Brain microvascular endothelial cell (primary cell): ENCODE measurements at places on chromosomes 6 and 20.
A peak's percentile ranks its signal among the peaks of the same experiment; 100 is the strongest.

DNA sequence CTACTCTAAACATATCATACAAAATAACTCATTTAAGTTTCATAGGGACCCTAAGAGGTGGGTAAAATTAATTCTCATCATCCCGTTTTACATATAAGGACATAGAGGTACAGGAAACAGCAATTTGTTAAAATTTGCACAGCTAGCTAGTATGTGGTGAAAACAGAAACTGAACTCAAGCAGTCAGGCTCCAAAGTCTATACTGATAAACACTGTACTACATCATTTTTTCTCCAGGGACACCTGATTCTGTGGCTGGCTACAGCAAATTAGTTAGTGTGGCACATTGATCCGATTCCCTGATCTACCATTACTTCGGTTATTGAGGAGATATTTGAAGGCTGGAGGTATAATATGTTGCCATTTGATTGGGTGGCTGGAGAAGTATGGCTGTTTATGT lies 36.2 kb upstream of the E2F3 start:
- no peak for DNase-seq

DNA sequence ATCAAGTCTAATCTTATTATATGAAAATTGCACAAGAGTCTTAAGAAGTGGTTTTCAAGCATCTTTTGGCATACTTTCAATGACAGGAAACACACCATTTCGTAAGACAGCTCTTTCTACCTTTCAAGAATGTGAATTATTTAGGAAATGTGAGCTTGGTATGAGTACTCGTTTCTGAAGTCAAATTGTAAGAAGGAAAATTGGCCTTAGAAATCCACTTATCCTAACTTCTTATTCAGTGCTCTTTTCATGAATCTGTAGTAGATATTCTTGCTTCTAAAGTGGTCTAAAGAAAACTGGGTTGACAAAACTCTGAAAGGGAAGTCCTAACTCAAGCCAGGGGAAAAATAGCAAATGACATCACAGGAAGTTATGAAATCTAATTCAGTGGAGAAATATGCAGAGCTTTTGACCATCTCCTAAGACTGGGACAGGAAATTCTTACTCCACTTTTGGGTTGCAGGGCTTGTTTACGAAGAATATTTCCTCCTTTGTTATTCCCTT lies 38.5 kb upstream of the OGFRL1 start:
- peak; percentile 43 for DNase-seq

- DNase-seq = peak; percentile 53
Measured at GRCh38 chr20:14148042-14148441, 152.7 kb downstream of the MACROD2 start.

DNA sequence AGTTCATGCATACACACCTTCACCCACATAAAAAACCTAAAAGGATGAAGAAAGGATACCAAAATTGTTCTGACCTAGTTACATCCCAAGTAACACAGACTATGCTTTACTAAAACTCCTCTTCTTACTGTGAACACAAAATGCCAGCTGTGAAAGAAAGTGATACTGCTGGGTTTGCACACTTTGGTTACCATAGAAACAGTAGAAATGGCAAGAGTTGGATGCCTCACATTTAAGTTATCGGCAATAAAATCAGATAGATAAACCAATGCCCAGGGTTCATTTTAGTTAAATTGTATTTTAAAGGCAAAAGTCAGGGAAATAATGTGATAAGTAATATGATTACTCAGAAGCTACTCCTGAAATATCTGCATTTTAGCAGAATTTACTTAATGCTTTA lies 161.9 kb downstream of the CDK19 start:
- no peak for DNase-seq

- no peak for DNase-seq
Measured at GRCh38 chr6:7904654-7905319, 5.8 kb downstream of the TXNDC5 start.

DNA sequence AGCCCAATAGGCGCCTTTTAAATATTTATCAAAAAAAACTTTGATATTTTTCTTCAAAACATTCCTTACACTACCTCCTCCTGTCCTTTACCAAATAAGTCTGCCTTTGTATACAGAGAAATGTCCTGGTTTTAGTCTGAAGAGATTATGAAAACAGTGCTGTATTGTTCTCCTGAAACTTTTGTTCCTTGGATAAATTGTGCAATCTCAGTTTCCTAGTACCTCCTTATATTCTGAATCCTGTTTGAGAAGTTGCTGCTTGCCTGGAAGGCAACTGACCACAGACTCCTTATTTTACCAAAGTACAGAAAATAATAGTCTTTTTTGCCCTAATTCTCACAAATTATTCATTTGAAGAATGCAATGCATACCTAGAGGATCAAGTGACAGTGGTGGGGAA lies 349.5 kb downstream of the EPHA7 start:
- DNase-seq = no peak

DNA sequence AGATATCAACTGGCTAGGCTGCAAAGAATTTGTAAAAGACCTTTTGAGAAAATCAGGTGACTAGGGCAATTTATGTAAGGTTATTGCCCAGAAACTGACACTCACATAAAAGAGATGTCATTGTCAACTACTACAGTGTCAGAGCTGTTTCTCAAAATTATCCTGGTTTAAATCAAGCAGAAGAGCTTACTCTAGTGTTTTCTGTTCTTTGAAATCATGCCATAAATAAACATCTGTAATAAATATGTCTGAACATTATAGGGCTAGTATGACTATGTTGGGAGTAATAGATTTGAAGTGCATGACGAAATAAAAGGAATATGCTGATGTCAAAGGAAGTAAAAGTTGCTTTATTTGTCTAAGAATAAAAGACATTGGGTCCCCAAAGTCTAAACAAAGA lies 11.0 kb upstream of the PDSS2 start:
- DNase-seq = no peak

GRCh38 chr20:60049601-60050000 lies 91.4 kb downstream of the CDH26 start:
- DNase-seq = no peak

DNA sequence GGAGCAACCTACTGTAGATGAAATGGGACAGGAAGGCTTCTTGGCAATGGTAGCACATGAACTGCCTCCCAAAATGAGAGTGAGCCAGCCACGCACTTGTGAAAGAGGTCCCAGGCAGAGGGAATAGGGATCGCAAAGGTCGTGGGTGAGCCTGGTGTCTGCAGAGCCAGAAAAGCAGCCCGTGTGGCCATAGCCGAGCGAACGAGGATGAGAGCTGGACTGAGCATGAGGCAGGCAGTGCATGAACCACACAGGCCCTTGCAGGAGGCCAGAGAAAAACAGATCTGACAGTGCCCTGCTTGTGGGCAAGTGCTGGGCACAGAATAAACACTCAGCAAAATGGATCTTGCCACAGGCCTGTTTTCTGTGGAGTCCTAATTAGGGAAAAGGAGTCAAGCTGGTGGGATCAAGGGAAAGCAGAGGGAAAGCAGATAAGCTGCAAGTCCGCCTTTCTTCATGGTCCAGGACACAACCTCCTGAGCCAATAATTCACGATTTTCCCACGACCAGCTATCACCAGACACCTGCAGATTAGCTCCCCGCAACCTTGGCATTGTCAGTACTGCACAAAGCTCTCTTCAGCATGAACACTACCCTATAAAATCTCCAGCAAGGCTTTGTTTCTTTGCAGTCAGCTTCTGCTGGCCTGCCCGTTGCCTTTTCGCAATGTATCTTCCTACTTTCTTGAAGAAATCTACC lies 44.0 kb downstream of the GCNT2 start:
- no peak for DNase-seq

GRCh38 chr6:30463651-30464618 lies 25.4 kb upstream of the HLA-E start:
- no peak for DNase-seq

GRCh38 chr6:93581371-93581770 lies 162.0 kb upstream of the EPHA7 start:
- DNase-seq = no peak

- no peak for DNase-seq
Measured at GRCh38 chr6:168139121-168139520, 60.1 kb upstream of the FRMD1 start.

DNA sequence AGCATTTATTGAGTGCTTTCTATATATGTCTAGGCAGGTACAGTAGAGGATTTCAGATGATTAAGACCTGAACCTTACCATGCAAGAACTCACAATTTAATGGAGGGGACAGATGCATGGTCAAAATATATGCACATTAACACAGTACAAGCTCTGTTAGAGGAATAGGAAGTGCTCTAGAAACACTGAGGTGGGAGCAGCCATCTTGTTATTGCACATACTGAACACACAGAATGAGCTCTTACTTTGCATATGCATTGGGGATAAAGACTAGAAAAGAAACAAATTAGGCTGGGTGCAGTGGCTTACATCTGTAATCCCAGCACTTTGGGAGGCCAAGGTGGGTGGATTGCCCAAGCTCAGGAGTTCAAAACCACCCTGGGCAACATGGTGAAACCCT lies 438.3 kb downstream of the UTRN start:
- DNase-seq = no peak

- DNase-seq = peak; percentile 14
Measured at GRCh38 chr6:125808060-125808459, 17.3 kb downstream of the NCOA7 start.

- peak; percentile 5 for DNase-seq
Measured at GRCh38 chr6:44386929-44387345, 569 bp upstream of the CDC5L start.

GRCh38 chr20:36130390-36130789 lies 24.1 kb upstream of the EPB41L1 start:
- DNase-seq = no peak

- DNase-seq = peak; percentile 46
Measured at GRCh38 chr6:31620586-31621319, at the start of gene PRRC2A. PRRC2A (plus strand) TSS chr6:31620715; CDS start chr6:31622790, 2,075 bp downstream.

DNA sequence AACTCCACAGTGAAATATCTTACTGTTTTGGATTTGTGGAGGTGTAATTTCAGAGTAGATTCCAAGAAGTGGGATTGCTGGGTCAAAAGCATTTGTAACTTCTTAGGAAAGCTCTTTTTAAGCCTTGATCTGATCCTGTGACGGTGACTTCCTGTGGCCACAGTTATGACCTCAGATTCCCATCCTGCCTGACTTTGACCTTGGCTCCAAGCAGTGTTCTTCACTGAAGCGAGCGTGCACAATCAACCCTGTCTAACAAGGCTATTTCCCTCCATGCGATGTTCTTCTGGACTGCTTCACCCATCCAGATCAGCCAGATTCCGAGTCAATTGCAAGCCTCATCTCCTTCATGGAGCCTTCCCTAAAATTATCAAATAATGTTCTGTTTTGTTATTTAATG lies 102.5 kb upstream of the RNF24 start:
- DNase-seq = no peak

GRCh38 chr6:71333697-71334096 lies 45.1 kb downstream of the OGFRL1 start:
- peak; percentile 76 for DNase-seq

DNA sequence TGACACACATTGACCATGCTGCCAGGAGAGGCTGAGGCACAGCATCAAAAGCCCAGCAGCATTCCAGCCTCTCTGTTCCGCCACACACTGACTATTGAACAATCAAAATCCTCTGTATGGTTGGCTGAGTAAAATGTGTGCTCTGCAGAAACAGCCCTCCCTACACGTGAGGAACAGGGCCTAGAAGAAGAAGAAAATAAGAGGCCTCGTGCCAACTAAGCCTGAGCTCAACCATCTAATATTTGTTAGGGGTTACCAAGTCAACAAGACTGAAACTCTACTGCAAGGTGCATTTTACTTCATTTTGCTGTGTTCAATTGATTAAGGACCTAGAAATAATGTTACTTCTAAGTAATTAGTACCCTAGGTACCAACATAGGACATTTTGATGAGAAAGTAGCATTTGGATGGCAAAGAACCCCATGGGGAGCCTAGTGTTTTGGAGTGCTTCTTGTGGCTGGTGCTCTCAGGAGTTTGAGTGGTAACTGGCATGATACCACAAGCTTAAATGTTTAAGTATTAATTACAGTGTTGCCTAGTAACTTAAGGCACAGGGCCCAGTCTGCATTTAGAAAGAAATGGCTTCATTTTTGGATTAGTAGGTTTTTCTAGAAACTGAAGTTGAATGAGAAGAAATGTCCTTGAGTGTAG lies 146.6 kb upstream of the PLN start:
- no peak for DNase-seq

GRCh38 chr20:60465993-60466686 lies 507.9 kb downstream of the CDH26 start:
- DNase-seq = no peak

DNA sequence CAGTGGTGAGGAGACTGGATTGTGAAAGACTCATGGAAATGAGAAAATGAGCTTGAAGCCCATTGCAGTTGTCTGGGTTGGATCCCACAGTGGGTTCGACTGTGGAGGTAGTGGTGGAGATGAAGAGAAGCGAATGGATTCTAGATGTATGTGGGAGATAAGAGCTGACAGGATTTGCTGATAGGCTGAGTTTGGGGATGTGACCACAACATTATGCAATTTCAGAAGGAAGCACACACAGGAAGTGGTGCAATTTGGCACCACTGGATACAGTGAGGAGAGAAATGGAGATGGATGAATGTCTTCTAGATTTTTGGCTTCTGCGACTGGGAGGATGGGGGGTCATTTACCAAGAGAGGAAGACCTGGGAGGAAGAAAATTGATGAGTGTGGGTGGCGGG lies 64.4 kb upstream of the MAFB start:
- DNase-seq = no peak

GRCh38 chr20:8073024-8073832 lies 53.7 kb upstream of the TMX4 start:
- peak; percentile 77 for DNase-seq

DNA sequence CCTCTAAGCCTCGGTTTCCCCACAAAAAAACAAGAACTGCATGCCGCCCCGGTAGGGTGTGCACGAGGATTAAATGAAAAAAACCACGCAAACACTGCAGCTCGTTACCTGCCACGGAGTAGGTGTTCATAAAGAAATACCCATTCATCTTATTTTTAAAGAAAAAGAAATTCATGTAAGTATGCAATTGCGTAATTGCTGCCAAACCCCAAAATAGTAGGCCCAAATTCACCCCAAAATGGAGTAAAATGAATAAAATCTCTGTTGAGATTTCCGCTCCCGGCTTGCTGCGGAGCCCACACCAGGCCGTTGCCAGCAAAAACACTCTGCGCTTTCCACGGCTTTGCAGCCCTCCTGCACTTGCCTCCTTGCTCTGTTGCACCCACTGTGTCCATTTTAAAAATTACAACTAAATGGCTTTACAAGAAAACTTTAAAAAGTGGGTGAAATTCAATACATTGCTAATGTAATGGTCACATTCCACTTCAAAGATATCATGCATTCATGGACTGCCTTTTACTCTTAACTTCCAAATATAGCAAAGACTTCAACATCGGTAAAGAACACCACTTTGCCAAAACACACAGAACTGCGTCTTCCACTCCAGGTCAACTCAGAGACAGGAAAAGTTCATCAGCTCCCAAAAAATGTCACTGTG lies 125.0 kb downstream of the ZMYND8 start:
- DNase-seq = peak; percentile 56

- peak; percentile 49 for DNase-seq
Measured at GRCh38 chr20:44909872-44910689, at the start of gene PABPC1L. PABPC1L (plus strand) TSS chr20:44910060; CDS start chr20:44910144, 84 bp downstream.
